ENCODE measurements at places on chromosomes 2 and 18. TPM values are rescaled to one million over a fixed set of nuclear protein-coding genes. Genes with fewer than 3 reads are reported as not detected.

GRCh38 chr2:57497489-57498096, 549.0 kb upstream of the VRK2 start:
- no peak for DNase-seq

NLRC4 gene
- 0.21 TPM for polyA plus RNA-seq

DNA sequence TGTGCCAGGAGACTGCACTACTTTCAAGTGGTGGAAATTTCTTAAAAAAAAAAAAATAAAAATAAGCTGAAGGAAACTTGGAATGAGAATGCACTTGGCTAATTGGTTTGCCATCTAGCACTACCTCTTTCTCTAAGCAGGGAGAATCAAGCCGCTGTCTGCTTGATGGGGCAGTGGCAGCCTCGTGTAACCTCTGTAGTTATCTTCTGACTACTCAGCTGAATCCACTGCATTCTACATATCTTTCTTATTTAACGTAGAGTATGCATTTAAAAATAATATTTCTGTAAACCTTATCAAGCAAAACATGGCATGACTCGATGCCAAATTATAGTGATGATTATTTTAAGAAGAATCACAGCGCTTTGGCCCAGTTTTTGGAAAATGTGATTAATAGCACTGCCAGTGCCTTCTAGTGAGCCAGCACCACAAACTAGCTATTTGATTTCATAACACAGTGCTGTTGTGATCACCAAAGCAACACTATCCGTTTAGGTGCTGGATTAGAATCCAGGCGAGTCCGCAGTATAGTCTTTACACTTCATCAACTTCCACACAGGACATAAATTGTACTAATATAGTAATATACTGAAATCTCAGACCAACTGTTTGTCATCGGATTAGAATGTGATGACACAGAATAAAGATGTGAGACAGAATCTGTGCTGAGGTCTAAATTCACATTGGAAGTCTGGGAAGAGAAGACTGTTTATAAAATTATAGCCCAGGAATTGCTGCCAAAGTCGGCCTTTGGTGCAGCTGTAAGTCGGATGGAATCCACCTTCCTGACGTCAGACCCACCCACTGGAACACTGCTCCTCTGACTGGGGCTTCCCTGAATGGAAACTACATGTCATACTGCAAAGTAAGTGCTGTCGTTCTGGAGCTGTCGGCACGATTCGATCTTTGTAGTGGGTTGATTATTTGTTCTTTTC, 136.5 kb upstream of the ETAA1 start:
- DNase-seq: peak; percentile 85

GRCh38 chr2:183068561-183068960, 10.0 kb upstream of the DUSP19 start:
- no peak for DNase-seq

GRCh38 chr18:46343931-46344372, 239.8 kb downstream of the HAUS1 start:
- DNase-seq: no peak

GRCh38 chr2:220117025-220117424, 489.6 kb downstream of the SLC4A3 start:
- no peak for DNase-seq

LCT gene
- polyA plus RNA-seq: not detected

VWA3B gene
- polyA plus RNA-seq: 1.1 TPM
